ENCODE measurements at places on chromosomes 5 and 9. TPM values are rescaled to one million over a fixed set of nuclear protein-coding genes. Genes with fewer than 3 reads are reported as not detected.

DNA sequence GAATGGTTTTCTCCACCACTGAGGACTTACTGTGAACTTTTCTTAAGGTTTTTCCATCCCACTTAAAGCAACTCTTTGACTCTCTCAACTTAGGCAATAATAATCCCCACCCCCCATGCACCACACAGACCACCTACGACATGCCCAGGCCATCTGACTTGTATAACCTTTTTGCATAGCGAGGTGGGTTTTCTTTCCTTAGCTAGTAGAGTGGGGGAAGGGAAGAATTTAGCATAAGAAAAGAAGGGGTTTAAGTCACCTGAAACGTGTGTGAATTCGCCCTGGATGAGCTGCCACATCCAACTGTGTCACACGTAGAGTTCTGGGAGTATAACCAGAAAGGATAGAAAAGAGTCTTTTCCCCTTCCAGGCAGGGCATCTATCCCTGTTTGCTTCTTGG lies 262.7 kb downstream of the YTHDC2 start:
- peak; percentile 3 for DNase-seq

- no peak for DNase-seq
Observed at GRCh38 chr5:73719632-73720031, 93.6 kb downstream of the ARHGEF28 start.

GRCh38 chr5:92147266-92147665 lies 764.1 kb upstream of the ARRDC3 start:
- no peak for DNase-seq

DNA sequence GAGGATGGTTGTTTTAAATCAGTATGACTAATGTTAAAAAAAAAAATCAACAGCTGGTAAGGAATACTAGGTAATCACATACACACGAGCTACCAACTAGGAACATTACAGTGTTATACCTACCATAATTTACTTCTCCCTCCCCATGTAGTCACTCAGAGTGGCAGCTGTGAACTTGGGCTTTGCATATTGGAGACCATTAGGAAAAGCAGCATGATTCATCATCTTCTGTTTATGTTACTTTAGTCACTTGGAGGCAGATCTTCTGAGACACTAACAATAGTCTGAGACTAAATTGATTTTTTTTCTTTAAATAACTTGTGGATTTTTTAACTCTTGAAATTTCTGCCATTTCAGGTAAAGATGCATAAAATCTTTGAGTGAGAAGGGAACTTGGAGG lies 141.5 kb upstream of the NR4A3 start:
- DNase-seq = no peak

- no peak for DNase-seq
Observed at GRCh38 chr5:39702928-39703327, 278.1 kb upstream of the DAB2 start.

GRCh38 chr9:17624571-17624970 lies 45.7 kb downstream of the SH3GL2 start:
- no peak for DNase-seq

NMUR2 gene
- not detected for total RNA-seq

- no peak for DNase-seq
Observed at GRCh38 chr5:122366501-122366900, 54.5 kb downstream of the SNCAIP start.

SLC2A6 gene
- total RNA-seq = 17.9 TPM

- DNase-seq = no peak
Observed at GRCh38 chr5:116469631-116470030, 105.0 kb downstream of the SEMA6A start.

DNA sequence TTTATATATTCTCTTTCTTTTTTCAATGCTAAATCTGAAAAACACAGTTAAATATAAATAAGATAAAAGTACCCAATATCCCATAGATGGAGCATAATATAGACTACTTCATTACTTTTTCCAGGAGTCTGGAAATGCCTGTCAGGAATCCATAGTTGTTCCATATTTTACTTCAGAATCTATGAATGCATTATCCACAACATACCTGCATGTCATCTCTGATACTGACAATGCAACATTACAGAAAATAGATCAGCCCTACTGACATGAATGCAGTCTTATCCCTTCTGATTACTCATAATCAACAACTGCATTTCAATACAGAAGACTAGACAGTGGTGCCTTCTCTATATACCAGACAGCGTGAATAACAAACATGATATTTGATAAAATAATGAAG lies 517.6 kb downstream of the PTPRD start:
- DNase-seq = no peak

DNA sequence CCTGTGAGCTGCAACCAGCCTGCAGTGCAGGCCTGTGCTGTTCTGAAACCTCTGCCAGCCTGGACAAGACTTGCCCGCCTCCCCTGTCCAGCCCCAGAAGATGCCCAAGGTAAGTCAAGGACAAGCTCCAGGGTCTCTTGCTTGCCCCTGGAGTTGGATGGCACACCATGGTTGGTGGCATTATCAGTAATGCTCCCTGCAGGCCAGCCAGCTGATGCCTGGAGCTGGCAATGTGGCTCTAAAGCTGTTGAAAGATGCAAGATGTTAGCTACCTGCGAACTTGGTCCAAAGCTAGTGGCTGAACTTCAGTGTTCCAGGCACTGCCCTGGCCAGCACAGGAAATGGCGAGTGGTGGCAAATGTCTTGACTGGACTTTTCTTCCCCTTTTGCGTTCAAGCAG lies 14.0 kb upstream of the LTC4S start:
- no peak for DNase-seq

DNA sequence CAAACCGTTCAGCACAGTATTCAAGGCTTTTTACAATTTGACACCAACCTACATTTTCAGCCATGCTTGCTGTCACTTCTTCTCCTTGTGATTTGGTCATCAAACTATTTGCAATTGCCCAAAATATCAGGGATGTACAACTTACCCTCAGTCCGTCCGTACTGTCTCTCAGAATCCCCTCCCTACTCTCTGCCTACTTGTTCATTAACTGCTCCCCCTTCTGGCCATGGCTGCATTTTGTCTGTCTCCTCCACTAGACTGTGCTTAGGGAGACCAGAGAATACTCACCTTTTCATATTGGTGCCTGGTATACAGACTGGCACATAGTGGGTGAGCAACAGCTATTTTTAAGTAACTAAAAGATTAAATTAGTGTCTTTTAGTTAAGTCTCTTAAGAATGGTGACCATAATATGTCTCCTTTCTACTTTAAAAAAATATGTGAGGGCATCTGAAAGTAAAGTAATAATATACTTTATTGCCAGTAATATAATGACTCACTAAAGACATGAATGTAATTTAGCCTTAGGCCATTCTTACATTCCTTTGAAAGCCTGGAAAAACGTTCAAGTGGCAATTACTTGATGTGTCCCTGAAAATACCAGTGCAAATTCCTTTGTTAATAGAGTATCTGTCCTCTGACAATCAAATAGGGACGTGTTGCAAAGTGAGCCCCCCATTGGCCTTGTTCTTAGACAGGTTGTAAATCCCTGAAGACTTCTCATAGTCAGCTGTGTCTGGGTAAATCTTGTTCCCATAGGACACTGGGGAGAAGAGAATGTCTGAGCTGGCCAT lies 27.8 kb downstream of the PRLR start:
- peak; percentile 78 for DNase-seq

SPINK7 gene
- total RNA-seq = not detected

DNA sequence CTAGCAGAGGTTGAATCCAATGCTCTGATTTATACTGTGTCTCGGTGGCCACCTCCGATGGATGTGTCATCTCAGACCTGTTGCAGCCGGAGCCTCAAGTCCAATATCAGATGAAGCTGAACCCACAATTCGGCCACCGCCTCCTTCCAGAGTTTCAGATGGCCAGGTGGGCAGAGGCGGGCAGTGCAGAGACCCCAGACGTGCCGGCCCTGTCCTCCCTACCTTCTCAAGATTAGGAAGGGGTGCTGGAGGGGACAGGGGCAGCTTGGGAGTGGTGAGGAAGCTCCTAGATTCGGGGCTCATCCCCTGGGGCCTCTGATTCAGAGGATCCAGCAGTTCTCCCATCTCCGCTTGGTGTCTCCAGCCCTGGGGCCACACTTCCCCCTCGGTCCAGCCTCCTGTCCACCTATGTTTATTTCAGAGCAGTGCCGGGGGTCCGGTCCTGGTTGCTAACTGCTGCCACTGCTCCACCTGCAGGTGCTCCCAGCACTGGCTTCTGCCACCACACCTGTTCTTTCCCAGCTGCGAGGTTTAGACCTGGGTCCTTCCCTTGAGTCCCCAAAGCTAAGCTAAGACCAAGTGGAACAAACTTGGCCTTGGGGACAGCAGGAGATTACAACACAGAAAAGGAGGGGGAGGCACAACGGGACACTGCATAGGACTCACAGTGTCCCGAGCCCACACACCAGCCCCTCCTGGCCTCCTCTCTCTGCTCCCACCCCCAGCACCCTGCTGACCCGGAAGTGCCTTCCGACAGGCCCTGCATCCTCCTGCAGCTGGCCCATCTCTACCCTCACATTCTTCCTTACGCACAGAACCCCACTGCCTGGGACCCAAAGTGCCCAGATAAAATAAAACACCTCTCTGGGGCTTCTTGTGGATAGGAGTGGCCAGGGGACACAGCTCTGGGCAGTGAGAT lies 81.6 kb downstream of the NTNG2 start:
- no peak for DNase-seq

GRCh38 chr9:16925426-16925825 lies 55.0 kb upstream of the BNC2 start:
- no peak for DNase-seq

- DNase-seq = no peak
Observed at GRCh38 chr9:114434878-114435311, 47.1 kb upstream of the AKNA start.

- no peak for DNase-seq
Observed at GRCh38 chr9:17938035-17938655, 359.3 kb downstream of the SH3GL2 start.

DNA sequence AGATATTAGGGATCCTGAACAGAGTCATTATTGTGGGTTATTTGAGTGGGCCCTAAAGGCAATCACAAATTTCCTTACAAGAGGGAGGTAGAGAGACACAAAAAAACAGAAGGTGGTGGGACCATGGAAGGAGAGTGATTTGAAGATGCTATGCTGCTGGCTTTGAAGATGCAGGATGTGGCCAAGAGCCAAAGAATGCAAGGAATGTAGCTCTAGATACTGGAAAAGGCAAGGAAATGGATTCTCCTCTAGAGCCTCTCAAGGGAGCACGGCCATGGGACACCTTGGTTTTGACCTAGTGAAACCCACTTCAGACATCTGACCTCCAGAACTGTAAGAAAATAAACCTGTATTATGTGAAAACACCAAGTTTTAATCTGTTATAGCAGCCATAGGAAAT lies 53.8 kb downstream of the TTC39B start:
- no peak for DNase-seq

GRCh38 chr9:123394291-123395235 lies 38.6 kb downstream of the CRB2 start:
- no peak for DNase-seq

DNA sequence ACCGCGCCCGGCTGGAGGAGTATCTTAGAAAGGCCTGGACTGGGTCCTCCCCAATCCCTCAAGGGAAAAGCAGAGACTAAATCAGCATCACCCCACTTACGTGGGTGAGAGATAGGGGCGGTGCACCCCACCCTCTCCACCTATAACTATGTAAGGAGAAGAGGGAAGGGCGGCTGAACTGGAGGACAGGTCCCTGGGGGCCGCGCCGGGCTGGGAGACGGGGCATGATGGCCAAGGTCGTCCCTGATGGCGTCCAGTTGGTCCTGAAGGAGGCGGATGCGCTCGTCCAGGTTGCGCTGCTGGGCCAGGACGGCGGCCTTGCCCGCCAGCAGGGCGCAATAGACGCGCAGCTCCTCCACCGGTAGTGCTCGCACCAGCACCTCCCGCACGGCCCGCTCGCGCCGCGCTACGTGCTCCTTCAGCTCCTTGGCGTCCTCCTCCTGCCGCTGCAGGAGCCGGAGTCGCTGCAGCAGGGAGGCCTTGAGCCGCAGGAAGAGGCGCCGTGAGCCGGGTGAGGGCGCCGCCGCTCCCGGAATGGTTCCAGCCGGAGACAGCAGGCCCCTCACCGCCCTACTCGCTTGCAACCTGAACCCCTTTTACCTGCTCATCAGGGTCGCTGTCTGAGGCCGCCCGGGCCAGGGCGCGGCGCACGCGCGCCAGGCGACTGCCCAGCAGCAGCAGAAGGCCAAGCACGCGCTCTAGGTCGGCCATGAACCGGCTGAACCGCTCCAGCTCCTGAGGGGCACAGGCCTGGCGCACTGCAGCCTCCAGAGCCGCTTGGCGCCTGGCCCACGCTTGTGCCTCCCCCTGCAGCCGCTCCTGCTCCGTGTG lies 7.6 kb downstream of the SHROOM1 start:
- peak; percentile 69 for DNase-seq

DNA sequence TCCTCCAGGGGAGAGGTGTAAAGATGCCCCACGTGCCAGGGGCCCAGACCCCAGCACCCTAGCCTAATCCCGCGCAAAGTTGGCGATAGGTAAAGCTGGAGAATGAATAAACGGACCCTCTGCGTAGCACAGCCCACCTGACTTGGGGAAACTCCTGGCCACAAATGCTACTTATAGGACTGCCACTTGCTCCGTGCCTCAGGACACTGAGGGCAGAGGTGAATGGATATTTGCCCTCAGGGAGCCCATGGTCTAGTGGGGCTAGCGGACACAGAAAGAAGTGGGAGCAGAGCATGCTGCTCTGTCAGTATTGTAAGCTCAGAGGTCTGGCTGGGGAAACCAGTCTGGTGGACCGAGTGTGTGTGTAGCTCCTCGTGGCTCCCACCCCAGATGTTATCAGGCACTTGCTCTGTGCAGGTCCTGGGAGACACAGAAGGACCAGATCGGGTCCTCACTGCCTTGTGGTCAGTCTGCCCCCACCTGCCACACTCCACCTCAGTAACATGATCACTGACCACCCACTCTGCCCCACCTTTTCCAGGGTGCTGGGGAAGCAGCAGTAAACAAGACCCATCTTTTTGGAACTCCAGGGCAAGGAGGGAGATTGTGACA lies 841 bp downstream of the GRK6 start:
- DNase-seq = no peak

- DNase-seq = no peak
Observed at GRCh38 chr9:28927691-28928090, 1354.4 kb upstream of the C9orf72 start.

ABCA1 gene
- 8.5 TPM for total RNA-seq

CMYA5 gene
- 0.65 TPM for total RNA-seq

- no peak for DNase-seq
Observed at GRCh38 chr9:91885746-91886413, 64.1 kb downstream of the ROR2 start.

DNA sequence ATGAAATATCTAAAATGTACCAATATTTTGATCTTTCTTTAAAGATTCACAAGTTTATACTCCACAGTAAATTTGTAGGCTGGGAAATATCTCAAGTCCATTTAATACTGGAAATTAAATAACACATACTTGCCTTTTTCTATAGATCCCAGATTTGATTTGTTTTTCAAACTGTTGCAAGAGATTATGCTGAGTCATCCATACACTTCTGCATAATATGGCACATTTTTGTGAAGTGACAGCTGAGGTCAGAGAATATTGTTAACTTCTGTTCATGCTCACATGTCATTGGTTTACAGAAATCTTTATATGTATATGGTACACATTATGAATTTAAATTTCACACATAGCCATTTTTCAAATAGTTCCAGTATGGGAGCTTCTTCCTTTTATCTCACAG lies 1066.3 kb upstream of the NUDT12 start:
- DNase-seq = no peak
